ENCODE measurements at places on chromosomes 16 and 17.

DNA sequence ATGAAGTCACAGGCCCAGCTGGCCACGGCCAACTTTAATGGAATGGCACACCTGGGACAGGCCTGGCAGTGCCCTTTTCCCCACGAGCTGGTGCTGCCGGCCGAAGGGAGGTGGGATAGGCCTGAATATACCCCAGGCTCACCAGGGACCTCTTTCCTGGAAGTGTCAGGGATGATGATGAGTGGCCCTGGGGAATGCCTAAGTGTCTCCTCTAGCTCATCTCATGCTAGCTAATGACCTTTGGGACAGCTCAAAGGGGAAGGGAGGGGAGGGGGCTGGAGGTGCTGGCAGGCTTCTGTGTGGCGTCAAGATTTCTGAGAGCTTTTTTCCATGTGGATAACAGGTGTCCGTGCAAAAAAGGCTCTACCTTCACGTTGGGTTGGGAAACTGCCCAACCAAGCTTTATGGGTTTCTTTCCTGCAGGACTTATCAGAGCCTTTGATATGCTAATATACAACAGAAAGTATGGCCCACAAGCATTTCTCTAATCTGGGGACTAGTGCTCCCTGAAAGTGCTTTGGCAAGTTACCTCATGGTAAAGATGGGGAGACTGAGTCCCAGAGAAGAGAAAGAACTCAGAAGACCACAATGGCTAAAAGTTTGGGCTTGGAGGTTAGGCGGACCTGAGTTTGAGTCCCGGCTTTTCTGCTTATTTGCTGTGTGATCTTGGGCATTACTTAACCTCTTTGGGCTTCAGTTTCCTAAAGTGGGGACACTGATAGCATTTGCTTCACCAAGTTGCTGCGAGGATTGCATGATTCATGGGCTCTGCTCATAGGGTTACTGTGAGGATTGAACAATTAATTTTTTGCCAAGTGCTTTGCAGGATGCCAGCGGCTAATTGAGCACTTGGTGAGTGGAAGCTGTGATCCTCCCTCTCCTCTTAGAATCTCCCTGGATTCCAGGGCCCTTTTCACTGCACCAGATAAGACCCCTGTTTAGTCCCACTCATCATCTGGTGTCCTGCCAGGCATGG is 14.0 kb downstream of the ADGRG1 start:
- DNase-seq, result no peak

- DNase-seq, result no peak
Observed at GRCh38 chr16:30137897-30138296, 14.9 kb upstream of the MAPK3 start.

DNA sequence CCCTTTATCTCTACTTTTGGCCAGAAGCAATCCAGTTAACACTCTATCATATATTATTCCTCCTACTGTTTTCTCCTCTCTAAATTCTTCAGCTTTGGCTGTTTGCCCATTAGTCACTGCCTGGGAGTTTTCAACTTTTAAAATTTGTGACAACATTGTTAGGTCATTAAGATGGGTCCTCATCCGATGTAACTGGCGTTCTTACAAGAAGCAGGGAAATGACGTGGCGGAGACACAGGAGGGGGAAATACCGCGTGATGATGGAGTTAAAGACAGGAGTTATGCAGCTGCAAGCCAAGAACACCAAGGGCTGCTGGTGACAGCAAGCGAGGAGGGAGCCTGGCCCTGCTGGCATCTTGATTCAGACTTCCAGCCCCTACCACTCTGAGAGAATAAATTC is 34.8 kb upstream of the CPHXL start:
- DNase-seq, result no peak

DNA sequence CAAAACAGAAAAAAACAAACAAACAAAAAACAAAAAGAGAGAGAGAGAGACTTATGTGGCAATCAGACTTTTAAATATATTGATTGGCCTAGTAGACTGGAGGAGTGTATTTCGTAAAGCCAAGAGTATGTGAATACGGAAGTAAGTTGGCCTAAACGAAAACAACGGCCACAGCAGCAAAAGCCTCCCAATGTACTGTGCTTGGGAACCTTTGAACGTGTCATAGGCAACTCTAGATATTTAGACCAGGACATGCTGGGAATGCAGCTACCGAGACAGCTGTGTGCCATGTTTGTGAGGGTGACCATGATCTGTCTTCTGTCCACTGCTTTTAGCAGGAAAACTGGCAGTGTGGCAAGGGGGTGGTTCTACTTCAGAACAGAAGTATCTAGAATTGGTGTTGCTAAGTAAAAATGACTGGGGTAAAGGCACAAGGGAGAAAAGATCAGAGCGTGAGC is 7.4 kb downstream of the MAF start:
- no peak for DNase-seq

GRCh38 chr16:86733546-86734254 is 155.4 kb downstream of the FOXL1 start:
- DNase-seq, result no peak

- no peak for DNase-seq
Observed at GRCh38 chr16:89024546-89025060, 47.6 kb upstream of the CBFA2T3 start.

GRCh38 chr16:57679767-57680482 is 11.8 kb downstream of the ADGRG3 start:
- DNase-seq, result no peak

GRCh38 chr16:29030086-29030840 is 45.4 kb downstream of the LAT start:
- no peak for DNase-seq

- DNase-seq, result peak; percentile 45
Observed at GRCh38 chr16:69311533-69312387, 610 bp downstream of the VPS4A start.

GRCh38 chr17:2396568-2397246 is 4.2 kb downstream of the MNT start:
- DNase-seq, result no peak

GRCh38 chr17:59432657-59433056 is 101.2 kb downstream of the YPEL2 start:
- DNase-seq, result no peak

All from urothelium cell line (cell line).